ENCODE measurements at places on chromosomes 7 and 10.
A peak's percentile ranks its signal among the peaks of the same experiment; 100 is the strongest.

DNA sequence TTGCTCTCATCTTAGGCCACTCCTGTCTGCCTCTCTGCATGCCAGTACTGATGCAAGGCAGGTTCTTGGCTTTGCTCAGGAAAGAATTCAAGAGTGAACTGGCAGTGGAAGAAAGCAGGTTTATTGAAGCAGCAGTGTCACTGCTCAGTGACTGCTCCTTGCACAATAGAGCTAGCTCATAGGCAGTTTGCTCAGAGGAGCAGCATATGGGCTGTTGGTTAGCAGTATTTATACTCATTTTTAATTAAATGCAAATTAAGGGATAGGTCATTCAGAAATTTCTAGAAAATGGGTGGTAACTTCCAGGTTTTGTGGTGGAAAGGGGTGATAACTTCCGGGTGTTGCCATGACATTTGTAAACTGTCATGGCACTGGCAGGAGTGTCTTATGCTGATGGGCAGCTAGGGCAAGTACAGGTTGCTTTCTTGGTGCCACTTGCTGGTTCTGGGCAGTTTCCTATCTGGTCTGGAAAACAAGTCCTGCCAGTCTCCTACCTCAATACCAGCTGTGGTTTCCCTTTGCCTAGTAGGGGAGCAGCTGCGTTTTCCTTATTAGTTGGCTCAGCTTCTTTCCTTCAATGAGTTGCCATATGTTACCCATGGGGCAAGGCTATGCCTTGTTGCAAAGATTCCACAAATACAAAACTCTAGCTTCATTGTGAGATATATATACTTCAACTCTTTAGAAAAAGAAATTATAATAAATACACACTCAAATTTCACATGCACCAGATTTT is 64.8 kb upstream of the CALD1 start:
- no peak for DNase-seq

GRCh38 chr10:132933308-132934042 is 8.9 kb downstream of the CFAP46 start:
- no peak for DNase-seq

DNA sequence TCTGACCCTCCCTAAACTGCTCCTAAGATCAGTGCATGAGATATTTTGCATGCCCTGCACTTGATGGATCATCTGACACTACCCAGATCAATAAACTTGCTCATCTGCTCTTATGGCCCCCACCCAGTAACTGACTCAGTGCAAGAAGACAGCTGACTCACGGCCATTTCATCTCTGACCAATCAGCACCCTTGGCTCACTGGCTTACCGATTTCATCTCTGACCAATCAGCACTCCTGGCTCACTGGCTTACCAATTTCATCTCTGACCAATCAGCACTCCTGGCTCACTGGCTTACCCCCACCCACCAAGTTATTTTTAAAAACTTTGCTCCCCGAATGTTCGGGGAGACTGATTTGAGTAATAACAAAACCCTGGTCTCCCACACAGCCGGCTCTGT is 37.2 kb upstream of the OPTN start:
- DNase-seq: no peak

- DNase-seq: no peak
Measured at GRCh38 chr10:44958196-44958897, 1.3 kb upstream of the RASSF4 start.

GRCh38 chr10:1605121-1605520 is 132.2 kb downstream of the ADARB2 start:
- DNase-seq: no peak

DNA sequence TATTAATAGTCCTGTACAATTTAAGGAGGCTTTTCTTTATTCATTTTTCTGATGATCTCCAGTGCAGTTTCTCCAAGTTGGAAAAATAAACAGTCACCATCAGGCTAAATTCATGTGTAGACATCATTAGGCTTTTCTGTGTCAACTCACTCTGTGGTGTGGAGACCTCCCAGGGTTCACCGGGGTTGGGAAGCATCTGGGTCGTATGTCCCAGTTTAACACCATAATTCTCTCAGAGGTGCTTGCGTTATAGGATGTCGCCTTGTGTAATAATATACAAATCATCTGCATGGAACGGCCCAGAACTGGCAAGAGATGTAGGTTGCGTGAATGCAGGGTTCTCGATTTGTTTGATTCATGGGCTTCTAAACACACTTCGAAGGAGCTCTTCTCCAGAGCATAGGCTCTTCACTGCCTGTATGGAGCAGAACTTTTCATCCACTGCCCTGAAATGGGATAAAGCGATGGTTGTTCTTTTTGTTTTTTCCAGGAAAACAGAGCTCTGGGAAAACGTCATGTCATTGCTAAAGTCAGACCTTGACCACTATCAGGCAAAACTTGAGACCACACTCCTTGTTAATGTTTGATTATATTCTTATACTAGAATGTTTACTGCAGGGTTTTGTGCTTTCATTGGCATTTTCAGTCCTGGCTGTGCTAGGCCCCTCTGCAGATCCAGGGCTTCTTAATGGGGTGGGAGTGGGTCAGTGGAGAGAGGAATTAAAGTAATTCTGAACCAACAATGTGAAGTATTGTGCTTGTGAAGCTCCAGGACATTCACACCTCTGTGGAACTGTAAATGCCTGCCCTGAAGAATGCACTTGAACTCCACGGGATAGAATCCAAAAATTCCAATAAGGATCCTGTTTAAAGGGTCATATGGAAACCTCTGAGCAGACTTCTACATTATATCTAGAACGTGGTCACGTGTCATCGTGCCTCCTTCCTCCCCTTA is 172.8 kb downstream of the TRIL start:
- no peak for DNase-seq

GRCh38 chr7:7895004-7895650 is 73.5 kb upstream of the GLCCI1 start:
- DNase-seq: no peak

DNA sequence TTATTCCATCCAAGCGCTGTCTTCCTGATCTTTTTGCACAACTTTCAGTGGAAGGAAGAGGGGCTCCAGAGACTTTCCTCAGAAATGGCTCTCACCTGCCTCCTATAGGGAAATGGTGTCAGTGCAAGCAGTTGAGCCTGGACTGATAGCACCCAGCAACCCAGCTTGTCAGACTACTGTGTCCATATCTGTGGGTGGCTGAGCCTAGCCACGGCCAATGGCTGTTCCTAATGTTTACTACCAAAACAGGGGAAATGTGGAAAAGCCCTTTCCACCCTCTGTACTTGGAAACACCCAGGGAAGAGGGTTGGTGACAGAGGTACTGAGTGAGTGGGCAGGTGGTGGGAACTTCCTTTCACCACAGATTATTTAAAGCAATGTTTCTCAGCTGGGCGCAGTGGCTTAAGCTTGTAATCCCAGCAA is 4.3 kb upstream of the YKT6 start:
- peak; percentile 30 for DNase-seq

GRCh38 chr10:89503652-89504370 is 31.6 kb downstream of the SLC16A12 start:
- no peak for DNase-seq

- DNase-seq: no peak
Measured at GRCh38 chr10:133212853-133213494, 17.0 kb upstream of the UTF1 start.

DNA sequence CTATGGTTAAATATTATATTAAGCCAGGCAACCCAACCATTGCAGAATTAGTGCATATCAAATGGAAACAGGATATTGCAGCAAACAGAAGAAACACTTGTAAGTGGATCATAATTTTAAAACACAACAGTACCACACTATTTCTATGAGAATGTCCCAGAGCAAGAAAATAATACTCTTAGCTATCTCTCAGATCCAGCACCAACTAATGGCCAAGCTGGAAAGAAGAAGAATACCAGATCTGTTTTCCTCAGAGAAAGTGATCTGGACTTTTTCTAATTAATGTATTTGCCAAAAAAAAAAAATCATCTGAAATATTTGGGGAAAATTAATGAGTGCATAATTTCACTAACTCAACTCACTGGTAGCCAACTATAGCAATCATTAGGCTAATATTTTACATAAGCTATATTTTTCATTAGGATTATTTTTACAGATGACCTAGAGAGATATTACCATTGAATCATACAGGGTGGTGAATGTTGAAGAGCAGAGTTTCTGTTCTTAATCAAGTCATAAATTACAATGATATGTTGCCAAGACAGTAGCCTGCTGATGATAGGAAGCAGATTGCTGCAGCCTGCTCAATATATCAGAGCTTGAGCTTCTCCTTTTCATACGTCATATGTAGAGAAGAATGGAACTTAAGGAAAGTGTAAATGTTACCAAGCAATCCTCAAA is 995.4 kb upstream of the LRRN3 start:
- DNase-seq: no peak

DNA sequence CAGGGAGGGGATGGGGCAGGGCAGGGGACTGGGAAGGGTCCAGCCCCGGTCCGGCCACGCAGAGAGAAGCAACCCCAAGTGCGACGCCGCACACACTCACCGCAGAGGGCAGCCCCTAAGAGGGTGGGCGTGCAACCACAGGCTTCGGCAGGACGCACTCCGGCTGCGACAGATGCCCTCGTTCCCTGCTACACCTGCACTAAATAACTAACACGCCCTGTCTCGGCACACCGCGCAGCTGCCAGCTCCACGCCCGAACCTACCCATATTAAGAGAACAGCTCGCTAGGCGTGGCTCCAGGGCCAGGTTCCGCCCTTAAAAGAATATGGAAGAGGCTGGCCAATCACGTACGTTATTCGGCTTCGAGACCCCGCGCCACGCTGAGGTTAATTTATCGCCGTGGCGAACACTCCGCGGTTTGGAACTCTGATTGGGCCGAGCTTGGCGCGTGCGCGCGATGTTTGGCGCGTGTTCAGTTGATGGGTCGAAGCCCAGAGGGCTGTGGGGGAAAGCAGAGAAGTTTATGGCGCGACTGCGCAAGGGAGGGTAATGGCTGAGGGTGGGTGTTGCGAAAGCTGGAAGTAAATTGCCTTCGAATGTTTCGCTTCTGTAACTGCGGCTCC is 91.1 kb downstream of the OR13A1 start:
- no peak for DNase-seq

- DNase-seq: no peak
Measured at GRCh38 chr7:135333946-135334345, 100.3 kb downstream of the STRA8 start.

DNA sequence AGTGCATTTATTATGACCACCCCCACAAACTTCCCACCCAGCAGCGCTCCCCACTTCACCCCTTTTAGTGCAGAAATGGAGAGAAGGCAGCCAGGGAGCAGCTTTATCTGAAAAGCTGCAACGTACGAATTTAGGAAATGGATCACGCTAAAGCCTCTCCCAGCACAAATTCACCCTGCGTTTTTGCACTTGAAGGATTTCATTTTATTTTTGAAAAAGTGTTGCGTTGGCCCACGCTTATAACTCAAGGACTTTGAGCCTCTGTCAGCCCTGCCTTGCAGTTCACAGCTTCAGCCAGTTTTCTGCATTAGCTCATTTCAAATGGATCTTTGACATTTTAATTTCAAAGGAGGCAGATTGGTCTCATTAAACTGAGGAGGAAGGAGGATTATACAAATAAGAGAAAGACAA is 556.1 kb downstream of the KCNMA1 start:
- no peak for DNase-seq

- DNase-seq: no peak
Measured at GRCh38 chr10:49831352-49832035, 69.4 kb upstream of the OGDHL start.

GRCh38 chr7:127816354-127817190 is 164.6 kb downstream of the SND1 start:
- no peak for DNase-seq

GRCh38 chr7:148919859-148920258 is 35.8 kb upstream of the EZH2 start:
- no peak for DNase-seq
